Progenitor cell of endocrine pancreas (in vitro differentiated cells): ENCODE measurements at places on chromosomes 2 and 18. TPM values are rescaled to one million over a fixed set of nuclear protein-coding genes. Genes with fewer than 3 reads are reported as not detected.

DNA sequence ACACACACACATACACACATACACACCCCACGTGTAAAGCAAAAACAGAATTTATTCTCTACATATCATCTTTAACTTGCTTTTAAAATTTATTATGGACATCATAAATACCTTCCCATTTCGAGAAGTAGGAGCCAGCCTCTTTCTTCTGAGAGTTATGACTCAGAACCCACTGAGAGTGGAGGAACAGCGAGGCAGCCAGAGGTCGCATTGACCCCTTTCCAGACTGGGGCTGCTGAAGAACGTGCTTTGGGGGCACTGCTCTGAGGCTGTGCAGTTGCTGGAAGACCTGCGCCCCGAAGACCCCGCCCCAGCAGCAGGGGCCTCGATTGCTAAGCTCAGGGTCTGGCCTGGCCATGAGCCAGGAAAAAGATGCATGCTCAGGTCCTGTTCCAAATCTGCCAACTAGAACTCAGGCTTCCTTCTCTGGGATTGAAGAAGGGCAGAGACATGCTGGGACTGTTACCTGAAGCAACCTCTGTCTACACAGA lies 133.8 kb upstream of the TWIST2 start:
- peaks cover 19% of the 10 kb centered on the region for H3K27me3 ChIP-seq
- H3K4me1 ChIP-seq: peaks cover 3% of the 10 kb centered on the region
- DNase-seq: no peak
- no peak overlapping the region for H3K27ac ChIP-seq
- no peak overlapping the region for H3K4me3 ChIP-seq
- no peaks in the 10 kb centered on the region for H3K36me3 ChIP-seq

DNA sequence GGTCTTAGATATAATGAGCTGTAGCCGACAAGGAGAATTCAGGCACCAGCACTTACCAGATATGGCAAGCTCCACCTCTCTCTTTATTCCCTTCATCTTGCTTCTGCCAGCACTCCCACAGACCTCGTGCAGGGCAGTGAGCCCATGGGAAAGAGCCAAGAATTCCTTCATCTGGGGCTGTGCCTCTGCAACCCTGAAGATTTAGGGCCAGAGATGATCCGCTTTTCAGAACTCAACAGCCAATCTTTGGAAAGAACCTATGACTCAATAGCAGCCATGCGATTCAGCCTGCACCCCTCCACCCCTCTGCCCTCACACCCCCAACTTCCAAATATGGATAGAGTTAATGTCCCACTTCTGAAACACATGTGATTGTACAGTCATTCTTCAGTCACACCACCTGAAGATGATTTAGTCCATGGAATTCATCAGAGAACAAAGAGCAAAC lies 533.7 kb upstream of the TNP1 start:
- H3K27ac ChIP-seq: no peak overlapping the region
- H3K4me3 ChIP-seq: no peak overlapping the region
- H3K27me3 ChIP-seq: no peaks in the 10 kb centered on the region
- peaks cover 5% of the 10 kb centered on the region for H3K4me1 ChIP-seq
- no peak for DNase-seq

- H3K4me1 ChIP-seq: no peaks in the 10 kb centered on the region
- no peaks in the 10 kb centered on the region for H3K27me3 ChIP-seq
- H3K36me3 ChIP-seq: no peaks in the 10 kb centered on the region
- H3K4me3 ChIP-seq: no peak overlapping the region
- DNase-seq: no peak
- H3K27ac ChIP-seq: no peak overlapping the region
Observed at GRCh38 chr18:37402735-37403099, 162.9 kb downstream of the CELF4 start.

DNA sequence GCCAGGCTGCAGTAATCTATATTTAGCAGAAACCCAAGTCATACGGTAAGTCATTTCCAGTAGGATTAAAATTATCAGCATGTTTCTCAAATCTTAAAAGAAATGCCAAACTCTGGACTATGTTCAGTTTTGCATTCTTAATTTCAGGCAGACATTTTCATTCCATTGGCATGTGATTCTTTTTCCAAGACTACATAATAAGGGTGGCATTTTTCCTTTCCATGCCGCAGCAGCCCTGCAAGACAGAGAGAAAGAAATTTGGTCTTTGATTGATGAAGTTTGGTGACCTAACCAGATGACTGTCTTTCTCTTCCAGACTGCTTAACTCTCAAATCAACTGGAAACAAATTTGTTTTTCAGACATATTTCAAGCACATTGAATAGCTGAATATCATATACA lies 118.1 kb downstream of the FHOD3 start:
- no peak for DNase-seq
- no peaks in the 10 kb centered on the region for H3K36me3 ChIP-seq
- peaks cover 2% of the 10 kb centered on the region for H3K4me1 ChIP-seq
- no peak overlapping the region for H3K4me3 ChIP-seq
- no peak overlapping the region for H3K27ac ChIP-seq
- peaks cover 3% of the 10 kb centered on the region for H3K27me3 ChIP-seq

GRCh38 chr18:48935433-48935774 lies 15.4 kb downstream of the SMAD7 start:
- peaks cover 2% of the 10 kb centered on the region for H3K36me3 ChIP-seq
- peaks cover 74% of the 10 kb centered on the region for H3K4me1 ChIP-seq
- H3K4me3 ChIP-seq: no peak overlapping the region
- peak overlapping the region; percentile 68 for H3K27ac ChIP-seq
- DNase-seq: no peak

DNA sequence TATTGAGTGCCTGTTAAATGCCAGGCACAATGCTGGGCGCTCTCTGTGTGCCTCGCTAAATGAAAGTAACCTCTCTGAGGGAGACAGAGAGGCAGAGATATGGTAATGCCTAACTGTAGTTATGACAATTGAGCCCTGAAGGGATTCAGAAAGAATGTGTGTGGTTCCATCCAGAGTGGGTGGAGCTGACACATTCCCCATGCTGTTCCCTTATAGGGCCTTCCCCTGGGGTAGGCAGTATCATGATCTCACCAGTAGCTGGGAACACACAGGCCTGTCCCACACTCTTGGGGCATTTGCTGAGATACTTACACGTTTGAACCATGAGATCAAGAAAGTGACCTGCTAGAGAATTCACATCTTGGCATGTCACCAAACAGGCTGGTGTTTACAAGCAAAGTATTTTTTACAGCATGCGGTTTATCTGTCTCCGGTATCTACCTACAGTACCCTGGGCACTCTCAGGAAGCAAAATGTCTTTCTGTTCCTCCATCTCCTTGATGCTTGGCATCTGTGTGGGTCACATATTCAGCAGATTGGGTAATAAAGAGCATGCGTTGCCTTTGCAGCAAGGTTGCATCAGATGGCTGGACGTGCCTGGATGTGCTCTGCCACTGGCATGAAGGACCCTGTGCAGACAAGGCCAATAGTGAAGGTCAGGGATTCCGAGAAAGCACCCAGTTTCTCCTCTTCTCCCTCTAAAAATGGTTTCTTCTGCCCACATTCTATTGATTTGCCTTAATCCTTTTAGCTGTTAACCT lies 9.4 kb downstream of the CTIF start:
- H3K4me1 ChIP-seq: peaks cover 24% of the 10 kb centered on the region
- no peak for DNase-seq

GRCh38 chr2:204542982-204543608 lies 2.2 kb upstream of the PARD3B start:
- H3K27me3 ChIP-seq: peaks cover 5% of the 10 kb centered on the region
- DNase-seq: no peak
- H3K27ac ChIP-seq: no peak overlapping the region
- H3K4me1 ChIP-seq: peaks cover 22% of the 10 kb centered on the region
- H3K36me3 ChIP-seq: no peaks in the 10 kb centered on the region
- H3K4me3 ChIP-seq: peak overlapping the region; percentile 32

GRCh38 chr2:144490857-144491256 lies 29.1 kb downstream of the ZEB2 start:
- no peaks in the 10 kb centered on the region for H3K36me3 ChIP-seq
- H3K4me1 ChIP-seq: no peaks in the 10 kb centered on the region
- H3K4me3 ChIP-seq: no peak overlapping the region
- DNase-seq: no peak
- peaks cover 81% of the 10 kb centered on the region for H3K27me3 ChIP-seq

DNA sequence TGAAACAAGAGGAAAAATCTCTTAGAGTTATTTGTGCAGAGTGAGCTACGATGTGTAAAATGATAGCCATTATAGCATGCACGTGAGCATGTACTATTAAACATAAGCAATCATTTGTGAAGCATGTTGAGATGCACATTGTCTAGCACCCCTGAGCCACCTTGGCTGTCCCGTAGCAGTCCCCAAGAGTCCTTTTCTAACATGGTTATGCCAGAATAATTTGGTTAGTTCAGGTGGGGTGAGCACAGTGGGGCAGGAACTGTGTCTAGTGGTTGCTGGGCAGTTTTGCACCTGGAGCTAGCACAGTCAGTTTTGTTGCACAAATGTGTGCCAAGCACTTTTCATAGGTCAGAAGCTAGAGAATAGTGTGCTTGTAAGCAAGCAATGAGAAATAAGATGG lies 809.8 kb downstream of the RNF144A start:
- H3K4me1 ChIP-seq: peaks cover 15% of the 10 kb centered on the region
- no peak overlapping the region for H3K4me3 ChIP-seq

- H3K36me3 ChIP-seq: peaks cover 20% of the 10 kb centered on the region
- H3K4me3 ChIP-seq: no peak overlapping the region
- no peaks in the 10 kb centered on the region for H3K4me1 ChIP-seq
- no peak overlapping the region for H3K27ac ChIP-seq
- no peak for DNase-seq
- no peaks in the 10 kb centered on the region for H3K27me3 ChIP-seq
Observed at GRCh38 chr2:61210332-61210981, 48.5 kb downstream of the C2orf74 start.

DNA sequence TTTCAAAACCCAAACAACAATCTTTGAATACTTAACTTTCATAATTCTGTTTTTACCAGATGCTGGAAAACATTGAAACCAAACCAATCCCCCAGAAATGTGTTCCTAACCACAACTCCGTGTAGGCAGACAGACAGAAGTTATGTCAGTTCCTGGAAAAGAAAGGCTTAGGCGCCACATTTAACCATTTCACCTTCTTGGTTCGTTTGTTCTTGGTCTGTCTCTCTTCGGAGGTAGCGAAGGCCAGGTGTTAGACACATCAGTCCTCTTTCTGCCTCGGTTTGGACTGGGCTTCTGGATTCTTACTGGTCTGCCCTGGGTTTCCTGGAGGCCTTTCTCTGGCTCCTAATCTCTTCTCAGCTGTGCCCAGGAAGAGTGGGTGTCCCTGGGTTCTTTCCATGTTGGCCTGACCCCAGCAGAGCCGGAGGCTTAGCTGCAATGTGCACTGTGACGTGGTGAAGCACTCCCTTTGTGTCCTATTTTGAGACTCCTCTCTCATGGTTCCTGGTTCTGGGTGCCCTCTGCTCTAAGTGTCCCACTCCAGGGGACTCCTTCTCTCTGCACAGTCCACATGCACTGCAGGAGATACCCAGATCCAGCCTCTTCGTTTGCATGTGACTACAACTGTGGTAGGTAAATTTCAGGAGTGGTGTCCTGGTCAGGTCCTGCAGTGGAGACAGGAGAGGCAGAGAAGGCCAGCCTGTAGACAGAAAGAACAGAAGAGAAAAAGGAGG lies 23.1 kb upstream of the RAB31 start:
- no peak overlapping the region for H3K4me3 ChIP-seq
- peaks cover 4% of the 10 kb centered on the region for H3K27me3 ChIP-seq
- H3K27ac ChIP-seq: no peak overlapping the region
- H3K4me1 ChIP-seq: no peaks in the 10 kb centered on the region

DNA sequence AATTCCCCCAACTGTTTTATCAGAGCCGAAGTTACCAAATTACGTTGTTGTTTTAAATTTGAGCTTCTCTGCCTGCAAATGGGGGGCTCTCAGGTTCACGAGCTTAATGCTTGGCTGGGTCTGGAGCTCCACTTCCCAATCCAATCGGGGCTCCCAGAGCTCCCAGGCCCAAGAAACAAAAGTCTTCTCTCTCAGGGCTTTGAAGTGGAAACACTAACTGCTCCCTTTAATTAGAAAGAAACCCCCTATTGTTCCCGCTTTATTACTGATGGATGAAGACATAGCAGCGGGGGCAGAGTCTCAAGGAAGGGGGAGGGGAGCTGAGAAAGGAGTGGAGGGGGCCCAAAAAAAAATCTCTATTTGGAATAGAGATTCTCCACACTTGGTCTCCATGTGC lies 15.6 kb upstream of the PKDCC start:
- DNase-seq: no peak
- H3K27ac ChIP-seq: no peak overlapping the region
- peaks cover 42% of the 10 kb centered on the region for H3K4me1 ChIP-seq
- no peaks in the 10 kb centered on the region for H3K27me3 ChIP-seq
- H3K36me3 ChIP-seq: no peaks in the 10 kb centered on the region

GRCh38 chr18:59605633-59606192 lies 91.5 kb downstream of the CCBE1 start:
- no peak overlapping the region for H3K4me3 ChIP-seq
- no peaks in the 10 kb centered on the region for H3K36me3 ChIP-seq
- no peak overlapping the region for H3K27ac ChIP-seq
- H3K4me1 ChIP-seq: no peaks in the 10 kb centered on the region
- DNase-seq: no peak

DNA sequence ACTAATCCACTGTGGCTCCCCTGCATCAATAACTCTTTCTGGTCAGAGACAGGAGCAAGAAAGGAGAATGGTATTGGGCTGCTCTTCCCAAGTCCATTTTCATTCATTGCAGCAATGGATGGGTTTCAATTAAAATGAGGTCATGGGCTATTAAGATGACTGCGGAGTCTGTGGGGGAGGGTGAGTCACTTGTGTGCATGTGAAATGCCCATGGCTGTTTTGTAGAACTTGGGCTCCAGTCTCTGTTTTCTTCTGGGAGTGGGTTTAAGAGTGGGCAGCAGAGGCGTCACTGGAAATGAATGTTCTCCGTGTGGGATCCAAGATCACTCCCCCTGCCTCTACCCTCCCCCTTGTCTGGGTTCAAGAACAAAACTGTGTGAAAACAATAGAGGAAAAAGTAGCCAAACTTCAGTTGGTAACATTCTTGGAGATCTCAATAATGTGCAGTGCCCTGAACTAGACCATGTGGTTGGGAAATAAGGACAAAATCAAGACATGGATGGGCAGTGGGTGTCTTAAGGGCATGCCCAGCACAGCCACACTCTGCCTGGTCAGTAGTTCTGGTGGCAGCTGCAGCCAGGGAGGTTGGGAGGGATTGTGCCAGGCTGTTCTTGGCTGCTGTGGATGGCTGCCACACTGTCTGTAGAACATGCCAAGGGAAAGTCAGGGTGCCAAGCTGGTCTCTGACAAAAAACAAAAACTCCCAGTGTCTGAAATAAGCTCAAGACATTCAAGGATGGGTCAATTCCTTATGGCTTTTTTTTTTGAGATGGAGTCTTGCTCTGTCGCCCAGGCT lies 68.2 kb upstream of the CXCR4 start:
- H3K36me3 ChIP-seq: no peaks in the 10 kb centered on the region
- no peak overlapping the region for H3K4me3 ChIP-seq
- no peak overlapping the region for H3K27ac ChIP-seq

Gene RGPD4
- total RNA-seq: 0.11 TPM in 1 of 2 replicates, not detected in the other

Gene MRPS5
- 59.8 and 62.5 TPM in 2 replicates for total RNA-seq

Gene RNF125
- total RNA-seq: 2.6 and 2.8 TPM in 2 replicates

Gene MPV17
- 56.0 and 60.4 TPM in 2 replicates for total RNA-seq

Gene UGT1A8
- total RNA-seq: not detected in 2 replicates
